ENCODE measurements at places on chromosomes 5 and 9.

GRCh38 chr5:11084111-11084510 lies 323.1 kb upstream of the DAP start:
- no peak for DNase-seq

- no peak for DNase-seq
Observed at GRCh38 chr5:8848366-8848765, 697.5 kb downstream of the SEMA5A start.

DNA sequence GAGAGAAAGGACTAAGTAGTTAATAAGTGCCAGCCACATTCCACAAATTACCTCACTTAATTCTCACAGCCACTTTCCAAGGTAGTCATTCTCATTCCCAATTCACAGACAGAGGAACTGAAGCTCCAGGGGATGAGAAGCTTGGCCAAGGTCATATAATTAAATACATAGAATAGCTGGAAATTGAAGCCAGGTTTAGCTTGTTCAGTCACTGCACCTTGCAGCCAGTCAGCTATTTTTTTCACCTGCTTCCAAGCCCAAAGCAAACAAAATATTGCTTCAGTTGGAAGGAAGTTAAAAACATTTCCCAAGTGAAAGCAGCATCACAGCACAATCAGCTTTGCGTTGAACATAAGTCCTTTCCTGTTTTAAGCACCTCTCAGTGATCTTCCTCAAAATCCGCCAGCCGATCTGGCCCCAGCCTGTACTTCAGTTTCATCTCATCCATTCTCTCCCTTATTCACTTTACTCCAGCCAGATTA lies 4.8 kb downstream of the ALDH1A1 start:
- DNase-seq = no peak

- no peak for DNase-seq
Observed at GRCh38 chr5:138103319-138103637, 19.4 kb downstream of the WNT8A start.

All from hippocampal formation (tissue), 2 donors.